ENCODE measurements at places on chromosomes 6 and 20.

DNA sequence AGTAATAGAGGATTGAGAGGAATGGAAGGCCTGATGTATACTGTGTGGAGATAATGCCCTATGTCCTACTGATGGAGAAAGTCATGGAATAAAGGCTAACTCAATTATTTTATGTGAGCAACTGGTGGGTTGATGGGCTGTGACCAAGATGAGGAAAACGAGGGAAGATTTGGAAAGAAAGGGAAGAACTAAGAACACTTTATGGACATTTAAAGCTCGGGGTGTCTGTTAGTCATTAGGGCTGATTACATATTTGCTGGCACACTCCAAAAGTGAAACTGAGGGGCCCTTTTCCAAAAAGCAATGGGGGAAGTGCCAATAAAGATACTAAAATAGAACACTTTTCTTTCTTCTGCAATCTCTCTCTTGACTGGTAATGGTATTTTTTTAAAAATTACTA is 439.5 kb downstream of the PLCB1 start:
- no peak for DNase-seq

DNA sequence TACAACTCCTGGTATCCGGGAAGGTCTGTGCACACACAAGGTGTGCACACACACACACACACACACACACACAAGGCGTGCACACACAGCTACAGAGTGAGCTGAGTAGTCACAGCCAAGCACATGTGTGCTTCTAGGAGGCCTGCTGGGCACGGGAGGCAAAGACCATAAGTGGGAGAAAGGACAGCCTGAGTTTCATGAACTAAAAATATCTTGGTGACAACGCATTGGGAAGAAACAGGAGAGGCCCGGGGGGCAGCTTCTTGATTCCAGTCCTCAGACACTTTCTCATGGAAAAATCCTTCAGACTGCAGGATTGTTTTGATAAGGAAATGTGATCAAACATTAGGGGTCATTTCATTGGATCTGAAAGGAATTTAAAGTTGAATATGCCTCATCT is 2.6 kb downstream of the TRAF3IP2 start:
- DNase-seq, result no peak

- DNase-seq, result no peak
Measured at GRCh38 chr20:10513061-10513460, 78.0 kb downstream of the SLX4IP start.

DNA sequence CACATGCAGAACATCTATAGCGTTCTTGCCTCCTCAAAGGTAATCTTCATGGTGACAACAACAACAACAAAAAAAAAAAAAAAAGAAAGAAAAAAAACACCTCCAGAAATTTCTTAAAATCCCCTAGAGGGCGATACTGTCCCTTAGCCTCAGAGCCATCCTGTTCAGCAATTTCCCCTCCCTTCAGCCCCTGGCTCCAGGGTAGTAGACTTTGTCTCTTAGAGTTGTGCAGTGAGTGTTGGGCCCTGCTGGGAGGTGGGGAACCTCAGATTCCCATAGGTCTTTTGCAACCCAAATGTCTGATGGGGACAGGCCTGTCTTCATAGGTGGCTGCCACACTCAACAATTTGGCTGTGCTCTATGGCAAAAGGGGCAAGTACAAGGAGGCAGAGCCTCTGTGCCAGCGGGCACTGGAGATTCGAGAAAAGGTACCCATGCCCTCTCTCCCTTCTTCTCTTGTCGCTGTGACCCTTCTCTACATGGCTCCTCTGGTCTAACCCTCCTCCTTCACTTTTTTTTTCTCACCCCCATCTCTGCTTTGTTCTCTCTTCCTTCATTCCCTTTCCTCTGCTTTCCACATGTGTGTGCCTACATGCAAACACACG is 6.0 kb upstream of the PTK7 start:
- peak; percentile 59 for DNase-seq

- DNase-seq, result no peak
Measured at GRCh38 chr6:134103006-134103405, 50.6 kb upstream of the SLC2A12 start.

DNA sequence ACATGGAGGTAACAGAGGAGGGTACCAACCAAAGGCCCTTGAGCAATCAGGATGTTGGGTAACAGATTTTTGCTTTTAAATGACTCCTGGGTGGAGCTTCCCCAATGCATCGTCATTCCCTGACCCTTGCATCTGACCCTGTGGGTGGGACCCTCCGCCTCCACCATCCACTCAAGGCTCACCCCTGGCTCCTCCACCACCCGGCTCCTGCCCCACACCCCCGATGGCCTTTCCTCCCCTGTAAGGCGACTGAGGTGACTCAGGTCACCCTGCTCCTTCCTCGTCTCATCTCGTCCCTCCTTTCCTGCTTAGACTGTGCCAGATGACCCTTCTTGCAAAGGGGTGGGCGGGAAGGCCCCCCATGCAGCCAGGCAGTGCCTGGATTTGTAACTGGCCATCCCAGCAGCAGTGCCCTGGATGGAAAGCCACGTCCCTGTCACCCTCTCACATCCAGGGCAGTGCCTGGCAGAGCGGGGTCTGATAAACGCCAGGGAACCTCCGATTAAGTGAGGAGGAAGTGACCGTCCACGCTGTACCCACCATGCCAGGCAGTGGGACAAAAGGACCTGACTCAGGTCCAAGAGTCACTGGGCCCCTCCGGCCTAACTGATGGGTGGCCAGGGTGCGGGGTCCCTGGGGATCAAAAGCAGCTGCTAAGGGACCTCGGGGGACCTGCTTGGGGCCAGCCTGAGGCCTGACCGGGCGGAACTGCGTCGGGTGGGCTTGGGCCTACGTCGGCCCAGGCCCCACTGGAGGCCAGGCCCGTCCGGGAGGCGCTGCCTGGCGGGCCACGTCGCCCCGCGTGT is 624 bp upstream of the NPEPL1 start:
- DNase-seq, result peak; percentile 56

GRCh38 chr6:123580331-123580730 is 56.4 kb downstream of the TRDN start:
- DNase-seq, result no peak

GRCh38 chr6:39309942-39310531 is 4.2 kb downstream of the KCNK17 start:
- DNase-seq, result peak; percentile 74

DNA sequence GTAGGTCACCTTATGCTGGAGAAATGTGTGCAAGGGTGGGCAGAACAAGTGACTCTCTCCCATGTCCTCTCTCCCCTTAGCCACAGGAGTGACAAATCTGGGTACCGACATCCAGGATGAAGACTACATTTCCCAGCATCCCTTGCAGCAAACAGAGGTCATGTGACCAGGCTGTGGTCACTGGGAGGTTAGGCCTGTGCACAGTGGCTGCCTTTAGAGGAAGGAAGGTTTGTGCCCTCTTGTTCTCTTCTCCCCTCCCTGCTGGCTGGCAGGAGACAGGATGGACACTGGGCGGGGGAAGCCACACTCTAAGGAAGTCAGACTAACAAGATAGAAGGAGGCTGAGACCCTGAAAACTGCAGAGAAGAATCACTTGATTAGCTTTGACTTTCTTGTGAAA is 360.2 kb downstream of the PREX1 start:
- peak; percentile 42 for DNase-seq

DNA sequence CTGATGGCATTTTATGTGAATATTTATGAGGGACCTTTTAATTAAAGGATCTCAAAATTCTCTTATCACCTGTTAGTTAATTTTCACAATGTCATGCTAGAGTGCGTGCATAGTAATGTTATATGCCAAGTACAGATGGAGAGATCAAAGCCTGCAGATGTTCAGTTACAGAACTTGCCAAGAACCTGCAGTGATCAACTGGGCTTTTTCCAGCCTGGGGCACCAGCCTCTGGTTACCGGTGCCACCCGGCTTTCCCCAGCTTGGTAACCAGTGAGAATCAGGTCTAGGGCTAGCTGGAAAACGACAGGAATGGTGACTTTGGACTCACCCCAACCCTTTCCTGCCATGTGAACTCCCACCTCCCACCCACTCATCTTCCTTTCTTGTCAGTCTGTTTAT is 91.8 kb downstream of the CAP2 start:
- DNase-seq, result no peak

GRCh38 chr6:1179571-1180459 is 132.1 kb upstream of the FOXQ1 start:
- no peak for DNase-seq

GRCh38 chr20:58084966-58085365 is 143.5 kb downstream of the ANKRD60 start:
- DNase-seq, result no peak

- DNase-seq, result no peak
Measured at GRCh38 chr6:30204116-30204515, 9.1 kb downstream of the TRIM26 start.

- DNase-seq, result peak; percentile 81
Measured at GRCh38 chr20:51801122-51801822, 1.0 kb downstream of the SALL4 start.

GRCh38 chr6:44730771-44731391 is 343.4 kb downstream of the CDC5L start:
- DNase-seq, result peak; percentile 8

DNA sequence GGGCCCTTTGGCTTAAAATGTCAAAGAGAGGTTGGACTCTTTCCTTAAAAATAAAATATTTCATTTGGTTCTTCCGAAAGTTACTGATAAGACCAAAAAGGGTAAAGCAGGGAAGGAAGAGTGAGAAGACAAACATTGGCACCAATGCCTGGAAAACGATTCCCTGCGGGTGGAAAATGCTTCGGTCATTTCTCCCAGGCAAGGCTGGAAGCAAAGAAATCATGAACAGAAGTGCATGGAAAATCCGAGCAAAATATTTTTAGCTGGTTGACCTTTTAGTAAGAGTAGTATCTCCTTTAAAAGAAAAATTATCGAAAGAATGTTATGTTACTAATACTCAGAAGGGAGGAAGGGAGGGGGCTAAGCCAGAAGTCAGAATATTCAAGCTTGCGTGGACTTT is 62.7 kb downstream of the TMEM170B start:
- DNase-seq, result no peak

- no peak for DNase-seq
Measured at GRCh38 chr6:113017353-113017752, 670.2 kb downstream of the RFPL4B start.

GRCh38 chr20:5465604-5465927 is 148.8 kb upstream of the PROKR2 start:
- no peak for DNase-seq

GRCh38 chr6:131024565-131024964 is 38.5 kb downstream of the EPB41L2 start:
- DNase-seq, result no peak

DNA sequence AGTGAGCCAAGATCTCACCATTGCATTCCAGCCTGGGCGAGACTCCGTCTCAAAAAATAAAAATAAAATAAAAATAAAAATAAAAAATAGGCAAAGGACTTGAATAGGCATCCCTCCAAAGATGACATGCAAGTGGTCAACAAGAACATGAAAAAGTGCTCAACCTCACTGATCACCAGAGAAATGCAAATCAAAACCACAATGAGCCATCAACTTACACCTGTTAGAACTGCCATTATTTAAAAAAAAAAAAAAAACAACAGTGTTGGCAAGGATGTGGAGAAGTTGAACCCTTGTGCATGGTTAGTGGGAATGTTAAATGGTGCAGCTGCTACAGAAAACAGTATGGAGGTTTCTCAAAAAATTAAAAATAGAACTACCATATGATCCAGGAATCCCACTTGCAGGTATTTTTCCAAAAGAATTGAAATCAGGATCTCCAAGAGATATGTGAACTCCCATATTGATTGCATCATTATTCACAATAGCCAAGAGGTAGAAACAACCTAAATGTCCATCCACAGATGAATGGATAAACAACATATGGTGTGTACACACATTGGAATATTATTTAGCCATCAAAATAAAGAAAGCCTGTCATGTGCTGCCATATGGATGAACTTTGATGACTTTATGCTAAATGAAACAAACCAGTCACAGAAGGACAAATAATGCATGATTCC is 2.8 kb downstream of the C20orf203 start:
- no peak for DNase-seq

DNA sequence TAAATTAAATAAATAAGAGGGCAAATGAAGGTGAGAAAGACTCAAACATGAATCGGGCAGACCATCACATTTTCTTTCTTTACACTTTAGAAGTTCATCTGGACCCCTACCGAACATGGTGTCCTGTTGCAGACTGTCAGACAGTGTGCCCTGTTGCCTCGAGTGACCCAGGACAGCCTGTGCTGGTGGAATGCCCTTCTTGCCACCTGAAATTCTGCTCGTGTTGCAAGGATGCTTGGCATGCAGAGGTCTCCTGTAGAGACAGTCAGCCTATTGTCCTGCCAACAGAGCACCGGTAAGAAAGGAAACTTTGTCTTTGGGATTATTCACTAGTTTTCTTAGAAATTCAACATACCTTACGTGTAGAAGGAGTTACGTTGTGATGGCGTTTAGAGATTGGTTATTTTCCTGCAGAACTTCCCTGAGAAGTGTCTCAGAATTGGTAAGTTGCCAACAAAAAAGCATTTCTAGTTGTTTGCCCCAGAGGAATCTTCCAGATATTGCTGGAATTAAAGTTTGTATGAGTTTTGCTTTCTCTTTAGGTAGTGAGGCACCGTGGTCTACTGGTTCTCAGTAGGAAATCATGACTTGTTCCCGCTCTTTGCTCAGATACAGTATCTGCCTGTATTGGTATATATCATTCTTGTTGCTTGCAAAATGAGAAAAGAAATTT is 70.1 kb downstream of the RNF144B start:
- DNase-seq, result no peak

DNA sequence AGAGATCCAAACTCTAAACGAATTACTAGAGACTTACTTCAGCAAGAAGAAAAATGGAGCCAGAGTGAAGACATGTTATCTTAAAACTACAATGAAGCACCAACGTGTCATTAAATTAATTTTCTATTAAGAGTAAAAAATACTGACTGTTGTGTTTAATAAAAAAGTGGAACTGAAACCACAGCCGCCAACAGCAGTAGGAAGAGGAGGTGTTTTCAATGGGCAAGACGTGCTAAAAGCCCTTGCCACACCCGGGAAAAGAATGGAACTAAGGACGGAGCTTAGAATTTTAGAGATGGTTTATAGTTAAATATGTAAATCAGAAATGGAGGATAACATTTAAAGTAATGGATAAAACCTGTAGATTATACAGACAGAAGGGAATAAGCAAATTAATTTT is 608.7 kb downstream of the TFAP2A start:
- no peak for DNase-seq

Data from Caco-2 (cell line).